ENCODE measurements at places on chromosomes 7 and 10.
A peak's percentile ranks its signal among the peaks of the same experiment; 100 is the strongest.

DNA sequence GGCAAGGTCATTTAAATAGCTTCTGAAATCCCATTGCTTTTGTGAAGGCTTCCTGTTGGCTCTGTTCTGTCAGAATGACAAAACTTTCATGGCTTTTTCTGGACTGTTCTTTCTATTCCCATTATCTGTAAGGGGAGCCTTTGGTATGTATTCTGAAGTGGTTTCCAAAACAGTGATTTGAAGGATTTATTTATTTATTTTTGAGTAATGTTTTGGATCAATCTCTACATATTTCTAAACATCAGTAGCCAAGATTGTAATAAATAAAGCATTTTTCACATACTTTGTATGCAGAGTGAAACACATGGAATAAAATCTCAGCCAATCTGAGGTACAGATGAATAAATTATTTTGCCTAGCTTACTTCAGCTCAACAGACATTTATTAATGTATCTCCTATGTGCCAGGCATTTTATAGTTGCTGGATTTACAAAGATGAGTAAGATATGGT is 121.1 kb downstream of the BBS9 start:
- H3K36me3 ChIP-seq, result no peaks in the 10 kb centered on the region
- no peak overlapping the region for H3K4me3 ChIP-seq
- no peak for DNase-seq
- no peaks in the 10 kb centered on the region for H3K27me3 ChIP-seq

DNA sequence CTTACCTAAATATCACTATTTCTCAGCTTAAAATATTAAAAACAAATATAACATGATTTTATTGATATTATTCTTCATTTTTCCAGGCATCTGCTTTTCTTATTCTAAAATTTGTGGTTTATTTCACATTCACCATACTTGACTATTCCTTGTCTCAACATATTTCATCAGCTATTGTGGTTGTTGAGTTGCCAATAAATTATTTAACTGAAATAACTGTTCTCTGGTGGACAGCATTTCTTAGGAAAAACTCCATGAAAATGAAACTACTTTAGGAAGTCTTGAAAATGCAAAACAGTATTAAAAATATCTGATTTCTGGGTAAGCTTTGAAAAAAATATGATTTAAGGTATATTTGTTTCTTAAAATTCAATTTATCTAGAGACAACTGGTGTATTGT is 122.9 kb upstream of the SEMA3A start:
- H3K4me3 ChIP-seq, result no peak overlapping the region
- DNase-seq, result no peak
- H3K27me3 ChIP-seq, result no peaks in the 10 kb centered on the region
- no peaks in the 10 kb centered on the region for H3K4me1 ChIP-seq
- no peaks in the 10 kb centered on the region for H3K36me3 ChIP-seq

DNA sequence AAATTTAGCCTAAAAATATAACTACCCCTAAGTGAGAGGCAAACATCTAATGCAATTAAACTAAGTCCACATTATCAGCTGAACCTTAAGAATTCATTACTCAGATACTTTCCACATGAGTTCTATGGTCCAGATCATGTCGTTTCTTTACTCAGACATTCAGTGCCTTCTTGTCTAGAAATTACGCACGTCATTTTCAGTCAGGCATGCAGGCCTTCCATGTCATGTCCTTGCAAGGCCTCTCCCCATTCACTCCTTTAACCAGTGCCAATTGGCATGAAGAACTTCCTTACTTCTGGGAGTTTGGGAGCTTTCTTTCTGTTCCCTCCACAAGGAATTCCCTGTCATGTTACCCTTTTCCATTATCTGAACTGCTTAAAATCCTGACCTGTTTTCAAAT is 118.8 kb downstream of the NRP1 start:
- H3K4me1 ChIP-seq, result no peaks in the 10 kb centered on the region
- H3K36me3 ChIP-seq, result no peaks in the 10 kb centered on the region
- no peak overlapping the region for H3K27ac ChIP-seq

- H3K4me3 ChIP-seq, result no peak overlapping the region
- DNase-seq, result peak; percentile 65
- no peaks in the 10 kb centered on the region for H3K4me1 ChIP-seq
- H3K36me3 ChIP-seq, result no peaks in the 10 kb centered on the region
- H3K27ac ChIP-seq, result no peak overlapping the region
Observed at GRCh38 chr10:101258179-101258885, 29.1 kb upstream of the LBX1 start.

DNA sequence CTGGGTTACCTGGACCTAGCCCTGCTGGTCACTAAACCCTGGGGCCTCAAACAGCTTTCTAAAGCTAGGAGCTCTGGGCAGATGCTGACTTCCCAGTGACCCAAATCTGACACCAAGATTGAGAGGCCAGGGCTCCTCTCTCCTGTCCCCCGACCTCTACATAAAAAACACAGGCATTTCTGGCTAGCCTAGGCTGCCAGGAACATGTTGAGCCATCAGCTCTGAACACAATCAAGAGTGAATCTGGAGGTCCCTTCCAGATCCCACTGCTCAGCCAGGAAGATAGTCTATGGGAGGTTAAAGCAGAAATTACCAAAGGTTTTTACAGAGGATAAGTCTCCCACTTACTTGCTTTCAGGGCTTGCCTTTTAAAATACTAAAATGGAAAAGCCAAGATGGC is 22.1 kb upstream of the PDE1C start:
- H3K27ac ChIP-seq, result no peak overlapping the region
- H3K4me1 ChIP-seq, result no peaks in the 10 kb centered on the region
- H3K36me3 ChIP-seq, result no peaks in the 10 kb centered on the region
- no peaks in the 10 kb centered on the region for H3K27me3 ChIP-seq
- DNase-seq, result no peak
- H3K4me3 ChIP-seq, result no peak overlapping the region

GRCh38 chr10:18068401-18068800 is 71.8 kb upstream of the CACNB2 start:
- H3K4me1 ChIP-seq, result no peaks in the 10 kb centered on the region
- no peaks in the 10 kb centered on the region for H3K36me3 ChIP-seq
- H3K27ac ChIP-seq, result no peak overlapping the region

DNA sequence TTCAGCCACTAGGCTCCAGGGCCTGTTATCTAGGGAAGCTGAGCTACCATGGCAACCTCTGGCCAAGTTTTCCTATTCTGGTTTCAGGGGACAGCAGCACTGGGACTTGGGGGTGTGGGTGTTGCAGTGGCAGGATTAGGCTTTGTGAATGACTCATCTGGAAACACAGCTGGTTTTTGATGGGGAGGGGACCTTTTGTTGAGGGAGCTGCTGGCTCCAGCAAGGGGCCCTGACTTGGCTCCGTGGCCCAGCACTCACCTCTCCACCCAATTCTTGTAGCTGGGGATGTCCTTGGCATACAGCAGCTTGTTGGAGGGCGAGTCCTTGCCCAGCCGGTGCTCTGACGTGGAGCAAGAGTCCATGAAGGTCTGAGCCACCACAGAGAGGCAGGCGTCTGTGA is 435.9 kb downstream of the PLXNA4 start:
- no peaks in the 10 kb centered on the region for H3K36me3 ChIP-seq
- no peak overlapping the region for H3K4me3 ChIP-seq
- H3K27ac ChIP-seq, result no peak overlapping the region
- H3K27me3 ChIP-seq, result 0 out of 2 replicates have a peak, but pooled peaks cover 3% of the 10 kb centered on the region
- H3K4me1 ChIP-seq, result peaks cover 54% of the 10 kb centered on the region
- DNase-seq, result no peak

DNA sequence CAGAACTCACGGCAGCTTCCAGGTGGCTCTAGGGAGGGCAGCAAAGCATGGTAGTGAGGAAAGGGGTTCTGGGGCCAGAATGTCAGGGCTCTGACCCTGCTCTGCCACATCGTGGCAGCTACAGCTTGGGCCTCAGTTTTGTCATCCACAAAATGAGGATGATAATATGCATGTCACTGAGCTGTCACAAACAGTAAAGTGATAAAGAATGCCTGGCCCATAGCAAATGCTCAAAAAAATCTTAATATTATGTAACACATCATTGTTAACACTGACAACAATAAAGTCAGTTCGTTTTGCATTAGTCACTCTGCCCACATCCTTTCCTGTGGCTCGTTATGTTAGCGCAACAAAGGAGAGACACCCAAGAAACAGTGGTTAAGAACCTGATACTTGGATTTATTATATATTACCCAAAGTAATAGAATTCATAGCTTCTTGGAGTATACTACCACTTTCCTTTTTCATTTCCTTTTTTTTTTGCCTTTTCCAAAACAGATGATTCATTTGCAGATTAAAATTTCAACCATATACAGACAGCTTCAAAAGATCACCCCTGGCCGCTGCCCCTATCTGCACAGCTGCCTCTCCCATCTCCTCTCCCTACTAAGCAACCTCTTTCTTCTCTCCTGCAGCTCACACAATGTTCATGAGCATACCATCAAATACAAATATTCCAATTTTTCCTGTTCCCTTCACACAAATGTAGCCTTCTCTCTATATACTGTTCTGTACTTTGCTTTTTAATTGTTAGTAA is 45.5 kb upstream of the DDC start:
- H3K36me3 ChIP-seq, result no peaks in the 10 kb centered on the region
- H3K4me1 ChIP-seq, result no peaks in the 10 kb centered on the region
- no peak overlapping the region for H3K4me3 ChIP-seq
- peaks cover 4% of the 10 kb centered on the region for H3K27me3 ChIP-seq

DNA sequence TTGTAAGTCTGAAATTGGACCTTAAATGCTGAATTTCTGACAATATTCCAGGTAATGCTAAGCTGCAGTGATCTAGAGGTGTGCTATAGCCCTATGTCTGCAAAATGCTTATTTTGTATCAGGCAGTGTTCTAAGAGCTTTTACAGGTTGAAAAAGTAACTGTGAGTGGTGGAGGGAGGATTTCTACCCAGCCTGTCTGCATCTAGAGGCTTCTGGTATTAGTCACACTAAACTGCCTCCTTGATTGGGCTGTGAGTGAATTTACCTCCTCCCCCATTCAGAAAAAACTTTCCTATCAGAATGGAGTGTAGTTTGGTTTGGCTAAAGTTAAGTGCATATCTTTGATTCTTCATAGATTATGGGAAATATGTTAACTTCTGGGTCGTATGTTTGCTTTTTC is 56.8 kb downstream of the BBS9 start:
- no peak for DNase-seq
- H3K4me1 ChIP-seq, result no peaks in the 10 kb centered on the region
- H3K36me3 ChIP-seq, result no peaks in the 10 kb centered on the region
- H3K4me3 ChIP-seq, result no peak overlapping the region

All from Karpas-422 (cell line).